Activated CD4-positive, alpha-beta T cell treated with anti-CD3 and anti-CD28 coated beads, Interleukin-10, Interleukin-2, amounts not matched to agents 100 ng/mL and 50 ng/mL, durations not matched to agents 16 hours and 8 hours (primary cell): ENCODE measurements at places on chromosomes 3 and 15.
A peak's percentile ranks its signal among the peaks of the same experiment; 100 is the strongest.

GRCh38 chr3:53829605-53830004 is 16.6 kb downstream of the CHDH start:
- DNase-seq, result no peak

DNA sequence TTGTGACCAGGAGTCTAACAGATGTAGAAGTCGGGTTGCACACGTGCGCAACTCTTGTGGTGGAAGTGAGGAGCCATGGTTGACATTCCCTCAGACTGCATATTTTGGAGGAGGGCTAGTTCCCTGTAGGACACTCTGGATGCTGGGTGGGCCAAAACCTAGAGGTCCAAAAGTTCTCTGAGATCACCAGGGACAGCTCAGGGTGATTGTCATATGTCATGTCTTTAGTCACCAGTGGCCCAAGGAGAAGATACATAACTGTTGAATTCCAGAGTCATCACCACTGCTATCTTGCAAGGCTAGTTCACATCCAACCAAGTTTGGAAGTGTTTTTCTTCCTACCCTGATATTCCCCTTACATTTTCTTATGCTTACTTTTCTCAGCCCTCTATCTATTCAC is 95.2 kb upstream of the C3orf80 start:
- DNase-seq, result no peak

- DNase-seq, result no peak
These were observed 33.3 kb downstream of the SLC24A1 start for GRCh38 chr15:65655026-65655425.

DNA sequence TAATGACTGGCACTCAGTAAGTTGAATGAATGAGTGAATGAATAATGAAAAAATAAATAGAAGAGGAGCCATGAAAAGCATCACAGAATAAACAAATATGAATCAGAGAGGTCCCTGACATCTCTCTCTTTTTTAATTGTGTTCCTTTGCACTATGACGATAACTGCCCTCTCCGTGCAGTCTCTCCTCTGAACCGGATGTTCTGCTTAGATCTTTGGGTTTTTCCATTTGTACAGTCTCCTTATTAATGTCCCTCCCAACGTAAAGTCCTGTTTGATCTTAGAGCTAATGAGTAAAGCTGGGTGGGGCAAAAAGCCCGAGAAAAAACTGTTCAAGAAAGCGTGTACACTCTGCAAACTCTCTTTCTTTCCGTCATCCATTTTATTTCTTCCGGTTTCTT is 28.3 kb upstream of the BHLHE40 start:
- no peak for DNase-seq

- DNase-seq, result no peak
These were observed 18.5 kb upstream of the DPPA4 start for GRCh38 chr3:109355625-109356441.

DNA sequence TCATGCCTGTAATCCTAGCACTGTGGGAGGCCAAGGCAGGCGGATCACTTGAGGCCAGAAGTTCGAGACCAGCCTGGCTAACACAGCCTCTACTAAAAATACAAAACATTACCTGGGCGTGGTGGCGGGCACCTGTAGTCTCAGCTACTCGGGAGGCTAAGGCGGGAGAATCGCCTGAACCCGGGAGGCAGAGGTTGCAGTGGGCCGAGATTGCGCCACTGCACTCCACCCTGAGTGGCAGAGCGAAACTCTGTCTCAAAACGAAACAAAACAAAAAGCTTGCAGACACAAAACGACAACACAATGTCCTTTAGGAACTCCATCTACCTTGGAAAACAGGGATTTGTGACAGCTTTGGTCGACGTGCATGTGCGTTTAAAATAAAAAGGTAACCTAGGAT is 716 bp upstream of the KLHL24 start:
- peak; percentile 13 for DNase-seq

DNA sequence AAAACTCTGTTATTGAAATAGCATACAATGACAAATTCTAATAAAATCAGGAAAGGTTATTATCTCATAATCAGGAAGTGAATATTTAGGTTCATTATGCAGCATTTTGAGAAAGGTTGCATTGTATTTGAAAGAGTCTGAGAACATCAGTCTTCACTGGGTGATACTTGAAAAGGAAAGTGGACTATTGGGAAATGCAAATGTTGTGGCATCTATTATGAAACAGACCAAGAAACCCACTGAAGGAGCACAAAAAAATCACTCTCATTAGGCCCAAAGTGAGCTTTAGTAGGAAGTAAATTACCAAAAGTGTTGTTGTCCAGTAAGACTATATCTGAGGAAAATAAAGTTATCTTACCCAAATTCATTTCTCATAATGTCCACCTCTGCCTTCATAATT is 90.8 kb downstream of the ZPLD1 start:
- no peak for DNase-seq

GRCh38 chr3:58352626-58353025 is 19.9 kb downstream of the PXK start:
- no peak for DNase-seq

DNA sequence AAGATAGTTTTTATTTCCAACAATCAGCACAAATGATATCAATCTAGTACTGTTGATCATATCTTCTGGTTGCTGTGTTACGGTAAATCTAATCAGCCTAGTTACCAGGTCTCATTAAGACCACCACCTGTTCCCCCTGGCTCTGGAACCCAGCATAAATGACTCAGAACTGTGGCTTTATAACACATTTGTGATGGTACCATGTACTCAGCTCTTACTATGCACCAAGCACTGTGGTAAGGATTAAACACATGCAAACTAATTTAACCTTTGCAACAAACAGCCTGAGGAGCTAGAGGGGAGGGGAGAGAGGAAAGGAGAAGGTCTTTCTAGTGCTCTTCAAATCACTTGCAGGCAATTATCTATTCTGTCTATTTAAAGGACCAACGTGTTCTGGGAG is 173.9 kb upstream of the LMCD1 start:
- DNase-seq, result no peak

DNA sequence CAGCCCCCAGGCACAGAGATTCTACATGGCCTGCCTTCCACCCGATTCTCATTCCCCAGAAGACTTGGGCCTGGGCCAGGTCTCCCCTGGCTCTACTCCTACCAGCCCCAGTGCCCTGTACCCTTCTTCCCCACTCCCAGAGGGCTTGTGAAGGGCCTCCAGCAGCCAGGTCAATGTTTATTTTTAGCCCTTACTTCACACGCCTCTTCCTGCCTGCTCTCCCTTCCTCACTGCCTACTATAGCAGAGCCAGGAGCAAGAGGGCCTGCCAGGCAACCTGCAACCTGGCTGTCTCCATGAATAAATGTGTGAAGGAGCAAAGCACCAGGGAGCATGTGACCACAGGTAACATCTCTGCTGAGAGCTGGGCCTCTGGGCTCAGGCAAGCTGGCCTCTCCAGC is 26.4 kb upstream of the APEH start:
- DNase-seq, result no peak

GRCh38 chr3:30496066-30496966 is 110.1 kb upstream of the TGFBR2 start:
- no peak for DNase-seq

- DNase-seq, result peak; percentile 0
These were observed 394.6 kb downstream of the ZNF385D start for GRCh38 chr3:21356402-21356801.

GRCh38 chr15:42228036-42228435 is 19.9 kb upstream of the VPS39 start:
- DNase-seq, result no peak

- DNase-seq, result no peak
These were observed 16.9 kb downstream of the ACKR2 start for GRCh38 chr3:42826141-42826540.

- DNase-seq, result no peak
These were observed 358.3 kb upstream of the TPM1 start for GRCh38 chr15:62684123-62684808.

- DNase-seq, result no peak
These were observed 22.8 kb downstream of the MORF4L1 start for GRCh38 chr15:78895471-78895870.

- no peak for DNase-seq
These were observed 42.3 kb upstream of the KLHL25 start for GRCh38 chr15:85837011-85837433.

DNA sequence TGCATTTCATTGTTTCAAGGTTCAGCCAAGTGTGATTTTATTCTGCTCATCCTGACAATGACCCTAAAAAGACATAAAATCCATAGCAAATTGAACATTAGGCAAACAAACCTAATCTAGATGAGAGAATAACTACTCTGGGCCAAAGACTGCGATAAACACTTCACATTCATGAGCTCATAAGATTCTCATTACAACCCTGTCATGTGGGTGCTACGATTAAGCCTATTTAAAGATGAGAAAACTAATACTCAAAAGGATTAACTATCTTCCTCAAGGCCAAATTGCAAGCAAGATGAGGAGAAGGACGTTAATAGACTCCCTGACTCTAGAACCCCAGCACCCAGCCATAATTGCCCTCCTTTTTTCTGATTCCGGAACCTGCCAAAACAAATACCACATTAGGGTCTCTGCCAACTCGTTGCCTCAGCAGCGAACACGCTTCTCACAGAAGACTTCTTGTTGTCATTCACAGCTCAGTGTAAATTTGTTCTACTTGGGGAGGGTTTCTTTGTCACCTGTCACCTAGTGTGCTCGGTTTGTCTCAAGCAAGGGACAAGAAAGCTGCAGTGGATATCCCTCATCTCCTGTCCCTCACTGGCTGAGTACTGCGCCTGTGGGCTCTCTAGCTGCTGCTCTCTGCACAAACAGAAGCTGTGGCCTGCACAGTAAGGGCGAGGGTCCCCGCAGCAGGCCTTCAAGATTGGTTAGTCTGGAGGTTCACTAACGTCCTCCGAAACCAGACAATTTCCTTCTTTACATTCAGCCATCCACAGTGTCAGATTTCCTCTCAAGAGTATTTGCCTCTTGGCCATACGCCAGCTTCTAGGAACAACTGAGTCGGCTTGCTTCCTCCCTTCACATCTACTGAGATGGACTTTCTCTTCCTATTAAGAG is 200.0 kb upstream of the UBE2E2 start:
- DNase-seq, result no peak

DNA sequence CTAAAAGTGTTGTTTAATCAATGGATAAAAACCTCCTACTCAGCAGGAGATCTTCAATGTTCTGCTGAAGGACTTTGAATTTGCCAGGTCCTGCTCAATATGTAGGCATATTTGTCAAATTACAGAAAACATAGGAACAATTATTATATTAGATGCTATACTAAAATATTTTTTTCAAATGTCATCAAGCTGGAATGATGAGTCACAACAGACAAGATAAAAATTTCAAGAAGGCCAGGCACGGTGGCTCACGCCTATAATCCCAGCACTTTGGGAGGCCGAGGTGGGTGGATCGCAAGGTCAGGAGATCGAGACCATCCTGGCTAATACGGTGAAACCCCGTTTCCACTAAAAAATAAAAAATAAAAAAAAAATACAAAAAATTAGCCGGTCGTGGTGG is 68.0 kb downstream of the AQP9 start:
- DNase-seq, result no peak

DNA sequence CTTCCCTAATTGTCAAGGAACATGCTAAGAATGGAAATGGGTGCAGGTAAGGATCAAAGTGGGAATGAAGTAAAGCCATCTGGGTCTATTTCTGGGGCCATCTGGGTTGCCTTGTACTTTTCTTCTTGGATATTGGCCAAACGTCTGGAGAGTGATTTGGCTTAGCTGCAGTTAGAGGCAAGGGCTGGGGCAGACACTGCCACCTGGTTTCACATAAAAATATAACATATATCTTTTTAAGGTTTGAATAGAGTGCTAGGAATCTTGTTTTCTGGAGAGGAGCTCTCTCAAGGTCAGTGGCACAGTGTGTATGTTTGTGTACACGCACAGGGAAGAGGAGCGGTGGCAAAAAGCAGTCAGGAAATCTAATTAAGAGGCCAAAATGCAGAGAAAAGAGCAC is 24.7 kb upstream of the EOMES start:
- no peak for DNase-seq

GRCh38 chr3:42061713-42062380 is 29.3 kb upstream of the TRAK1 start:
- no peak for DNase-seq

DNA sequence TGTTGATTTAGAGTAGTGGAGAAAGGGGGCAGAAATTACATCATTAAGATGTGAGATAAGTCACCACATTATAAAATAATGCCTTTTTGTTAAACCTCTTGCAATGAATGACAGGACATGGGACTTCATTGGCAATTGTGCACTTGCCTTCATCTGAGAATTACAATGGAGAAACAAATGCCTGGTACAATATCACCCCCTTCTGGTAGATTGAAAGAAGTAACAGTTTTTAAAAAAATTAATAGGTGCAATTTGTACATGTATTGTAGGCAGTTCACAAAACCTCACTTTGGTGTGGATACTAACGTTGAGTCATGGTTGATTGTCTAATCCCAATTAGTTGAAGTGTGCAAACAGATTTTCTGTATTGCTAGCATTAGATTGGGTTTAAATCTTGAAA is 4.6 kb upstream of the P2RY14 start:
- peak; percentile 75 for DNase-seq

DNA sequence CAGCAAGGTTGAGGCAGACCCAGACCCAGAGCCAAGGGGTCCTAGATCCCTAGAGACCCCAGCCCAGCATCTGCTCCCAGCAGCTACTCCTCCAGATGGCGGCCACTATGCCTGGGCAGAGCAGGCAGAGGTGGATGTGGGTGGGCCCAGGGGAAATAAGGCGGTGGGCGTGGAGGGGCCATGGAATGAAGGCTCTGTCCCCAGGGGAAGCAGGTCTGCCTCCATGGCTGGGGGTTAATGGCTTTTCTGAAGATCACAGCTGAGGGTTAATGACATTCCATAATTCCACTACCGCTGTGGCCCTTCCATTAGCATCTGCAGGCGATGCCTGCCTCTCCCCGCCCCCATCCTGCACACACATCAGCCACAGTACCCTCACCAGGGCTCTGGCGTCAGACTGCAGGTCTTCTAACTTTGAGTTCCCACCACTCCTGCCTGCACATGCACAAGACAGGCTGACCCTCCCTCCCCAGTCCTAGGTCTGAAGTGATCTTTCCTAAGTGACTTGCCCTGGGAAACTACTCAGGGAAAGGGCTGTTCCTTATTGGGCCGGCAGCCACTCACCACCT is 41.2 kb downstream of the CCDC33 start:
- DNase-seq, result no peak

- DNase-seq, result peak; percentile 69
These were observed 709.4 kb upstream of the NR2F2 start for GRCh38 chr15:95620934-95621579.

GRCh38 chr3:9250236-9250635 is 790 bp upstream of the SRGAP3 start:
- no peak for DNase-seq

DNA sequence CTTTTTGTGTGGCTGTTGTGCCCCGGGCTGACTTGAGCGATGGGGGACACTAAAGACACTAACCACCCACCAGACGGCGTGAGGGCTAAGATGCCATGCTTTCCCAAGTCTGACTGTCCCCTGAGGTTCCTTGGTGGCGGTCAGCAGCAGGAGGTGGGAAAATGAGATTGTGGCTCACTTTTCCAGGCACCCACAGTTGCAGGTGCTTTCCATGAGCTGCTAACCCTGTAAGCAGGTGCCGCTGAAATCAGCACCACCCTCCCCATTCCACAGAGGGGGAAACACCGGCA is 17.7 kb downstream of the PRR23E start:
- no peak for DNase-seq
